Thymus (tissue), 14 donors: ENCODE measurements at places on chromosomes 7 and 10.

DNA sequence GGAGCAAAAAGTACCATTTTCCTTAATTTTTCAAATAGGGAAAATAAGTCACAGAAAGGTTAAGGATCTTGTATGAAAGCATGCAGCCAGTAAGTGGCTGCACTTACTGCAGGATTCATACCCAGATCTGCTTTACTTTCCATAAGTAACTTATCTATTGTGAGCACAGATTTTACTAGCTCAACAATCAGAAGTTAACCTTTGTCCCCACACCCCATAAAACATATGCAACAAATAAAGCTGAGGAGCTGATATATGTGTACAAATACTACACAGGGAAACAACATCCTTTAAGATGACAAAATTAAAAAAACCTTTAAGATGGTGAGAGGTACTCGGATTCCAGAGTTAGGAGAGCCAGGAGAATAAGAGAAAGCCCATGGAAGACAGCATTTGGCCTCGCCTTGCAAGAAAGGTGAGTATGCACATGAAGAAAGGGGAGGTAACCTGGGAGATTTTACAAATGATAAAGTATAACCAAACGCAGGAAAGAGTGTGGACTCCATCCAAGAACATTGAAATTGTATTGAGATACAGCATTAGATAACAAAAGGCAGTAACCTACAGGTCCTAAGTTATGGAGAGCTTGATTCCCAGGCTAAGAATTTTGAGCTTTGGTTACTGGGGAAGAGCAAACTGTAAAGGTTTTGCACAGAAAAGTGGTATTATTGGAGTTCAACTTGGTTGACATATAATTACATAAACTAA, 87.1 kb downstream of the ITGB8 start:
- H3K27me3 ChIP-seq = no peaks in the 10 kb centered on the region
- no peaks in the 10 kb centered on the region for H3K36me3 ChIP-seq
- DNase-seq = no peak
- no peak overlapping the region for H3K4me3 ChIP-seq
- H3K27ac ChIP-seq = no peak overlapping the region

DNA sequence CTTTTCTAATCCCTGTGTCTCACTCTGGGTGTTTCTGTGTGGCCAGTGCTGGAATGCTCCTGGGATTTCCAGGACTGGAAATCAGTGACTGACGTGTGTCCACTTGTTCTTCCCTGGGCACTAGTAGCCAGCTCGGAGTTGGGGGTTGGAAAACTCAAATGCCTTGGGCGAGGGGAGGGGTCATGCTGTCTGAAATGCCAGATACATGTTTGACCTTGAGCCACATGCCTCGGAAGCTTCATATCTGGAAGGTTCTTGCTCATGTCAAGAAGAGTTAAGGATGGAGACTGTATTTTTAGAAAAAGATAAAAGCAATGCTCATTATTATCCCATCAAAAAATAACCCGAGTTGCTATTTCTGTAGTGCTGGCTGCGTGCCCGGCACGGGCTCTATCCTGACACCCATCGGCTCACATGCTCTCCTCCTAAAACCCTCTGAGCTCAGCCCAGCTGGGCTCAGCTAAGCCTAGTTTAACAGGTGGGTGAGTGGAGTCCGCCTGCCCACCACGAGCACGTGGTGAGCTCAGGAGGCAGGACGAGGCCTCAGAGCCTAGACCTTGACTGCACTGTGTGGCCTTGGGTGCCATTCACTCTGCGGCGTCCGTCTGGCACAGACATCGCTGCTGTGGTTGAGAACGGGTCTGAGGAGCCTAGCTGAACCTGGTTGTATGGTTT, 6.4 kb downstream of the DPYSL4 start:
- peaks cover 9% of the 10 kb centered on the region for H3K27me3 ChIP-seq
- H3K36me3 ChIP-seq = no peaks in the 10 kb centered on the region
- DNase-seq = no peak
- H3K4me1 ChIP-seq = no peaks in the 10 kb centered on the region

DNA sequence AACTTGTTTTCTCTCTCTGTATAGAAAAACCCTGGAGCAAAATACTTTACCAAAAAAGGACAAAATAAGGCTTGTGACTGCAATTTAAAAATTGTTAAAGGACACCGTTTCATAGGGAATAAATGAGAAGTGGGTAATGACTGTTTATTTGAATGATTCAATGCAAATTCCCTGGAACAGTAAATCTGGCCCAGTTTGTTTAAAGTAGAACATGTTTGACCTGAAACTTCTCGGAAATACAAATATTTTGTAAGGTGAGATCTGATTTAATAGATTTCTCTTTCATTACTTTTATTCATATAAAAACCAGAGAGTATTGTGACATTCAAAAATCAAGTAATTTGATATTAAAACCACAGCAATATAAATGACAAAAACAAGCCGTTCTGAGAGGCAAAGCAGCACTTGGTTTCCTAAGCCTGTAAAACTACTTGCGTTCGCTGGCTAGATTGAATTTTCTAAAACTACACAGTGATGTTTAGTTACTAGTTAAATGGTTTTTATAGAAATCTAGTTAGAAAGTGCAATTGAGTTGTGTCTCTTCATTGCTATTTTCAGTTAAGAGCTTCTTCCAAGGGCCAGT, 76.8 kb upstream of the PITRM1 start:
- H3K36me3 ChIP-seq = no peaks in the 10 kb centered on the region
- H3K27me3 ChIP-seq = no peaks in the 10 kb centered on the region
- no peak overlapping the region for H3K27ac ChIP-seq
- DNase-seq = no peak
- H3K4me3 ChIP-seq = no peak overlapping the region

- DNase-seq = no peak
- H3K36me3 ChIP-seq = peaks cover 10% of the 10 kb centered on the region
- H3K4me1 ChIP-seq = no peaks in the 10 kb centered on the region
- no peaks in the 10 kb centered on the region for H3K27me3 ChIP-seq
These were observed 9.3 kb downstream of the CASP7 start for GRCh38 chr10:113689057-113689456.

GRCh38 chr10:118912961-118913600, 116.4 kb upstream of the NANOS1 start:
- no peaks in the 10 kb centered on the region for H3K36me3 ChIP-seq
- no peak overlapping the region for H3K27ac ChIP-seq
- no peak overlapping the region for H3K4me3 ChIP-seq
- DNase-seq = no peak

- H3K27ac ChIP-seq = no peak overlapping the region
- no peaks in the 10 kb centered on the region for H3K27me3 ChIP-seq
- H3K4me1 ChIP-seq = no peaks in the 10 kb centered on the region
- H3K4me3 ChIP-seq = no peak overlapping the region
- DNase-seq = no peak
These were observed 265.5 kb downstream of the SKAP2 start for GRCh38 chr7:26598867-26599266.

- peak overlapping the region; percentile 65 for H3K27ac ChIP-seq
- H3K4me1 ChIP-seq = no peaks in the 10 kb centered on the region
- peak; percentile 11 for DNase-seq
- no peaks in the 10 kb centered on the region for H3K36me3 ChIP-seq
- H3K4me3 ChIP-seq = no peak overlapping the region
These were observed 100.8 kb downstream of the PRTFDC1 start for GRCh38 chr10:24851629-24852028.

DNA sequence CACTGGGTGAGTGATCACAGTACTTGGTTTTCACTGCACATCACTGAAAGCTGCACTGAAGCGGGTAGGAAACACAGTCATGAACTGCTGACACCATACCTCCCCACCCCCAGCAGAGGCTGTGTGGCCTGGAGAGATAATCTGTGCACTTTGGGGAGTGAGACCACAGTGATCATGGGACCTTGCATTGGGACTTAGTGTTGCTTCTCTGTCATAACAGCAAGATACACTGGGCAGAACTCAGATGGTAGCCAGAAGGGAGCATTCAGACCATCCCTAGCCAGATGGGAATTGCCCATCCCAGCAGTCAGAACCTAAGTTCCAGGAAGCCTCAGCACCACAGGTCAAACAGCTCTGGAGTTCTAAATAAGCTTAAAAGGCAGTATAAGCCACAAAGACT, 346.4 kb upstream of the TMEM229A start:
- H3K4me1 ChIP-seq = no peaks in the 10 kb centered on the region
- no peaks in the 10 kb centered on the region for H3K27me3 ChIP-seq
- H3K4me3 ChIP-seq = no peak overlapping the region

DNA sequence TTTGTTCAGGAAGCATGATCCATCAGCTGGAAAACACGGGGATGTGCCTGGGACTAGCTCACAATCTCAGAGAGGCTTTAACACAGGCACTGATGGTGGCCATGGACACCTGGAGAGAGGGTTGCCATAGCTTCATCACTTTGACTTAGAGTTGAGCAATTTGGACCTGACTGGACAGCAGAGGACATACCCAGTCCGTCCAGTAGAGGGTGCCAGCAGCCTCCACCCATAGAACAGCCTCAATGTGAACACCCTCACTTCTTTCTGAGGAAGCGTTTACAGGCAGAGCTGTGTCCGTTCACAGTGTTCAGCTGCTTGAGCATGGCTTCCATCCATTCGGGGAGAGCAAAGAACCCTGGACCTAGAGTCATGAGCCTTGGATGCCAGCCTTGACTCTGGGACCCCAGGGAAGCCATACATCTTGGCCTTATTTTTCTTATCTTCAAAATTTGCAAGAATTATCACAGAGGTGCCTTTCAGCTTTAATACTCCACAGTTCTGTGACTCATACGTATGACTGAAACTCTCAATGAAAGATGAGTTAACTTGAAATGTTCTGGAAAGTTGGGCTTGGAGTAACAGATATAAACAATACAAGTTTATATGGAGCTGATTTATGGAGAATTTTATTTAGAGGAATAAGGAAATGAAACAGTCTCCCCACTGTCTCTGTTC, 302.9 kb upstream of the PODXL start:
- no peak overlapping the region for H3K27ac ChIP-seq
- peak; percentile 38 for DNase-seq
- no peaks in the 10 kb centered on the region for H3K4me1 ChIP-seq
- H3K27me3 ChIP-seq = peaks cover 2% of the 10 kb centered on the region
- H3K4me3 ChIP-seq = no peak overlapping the region

DNA sequence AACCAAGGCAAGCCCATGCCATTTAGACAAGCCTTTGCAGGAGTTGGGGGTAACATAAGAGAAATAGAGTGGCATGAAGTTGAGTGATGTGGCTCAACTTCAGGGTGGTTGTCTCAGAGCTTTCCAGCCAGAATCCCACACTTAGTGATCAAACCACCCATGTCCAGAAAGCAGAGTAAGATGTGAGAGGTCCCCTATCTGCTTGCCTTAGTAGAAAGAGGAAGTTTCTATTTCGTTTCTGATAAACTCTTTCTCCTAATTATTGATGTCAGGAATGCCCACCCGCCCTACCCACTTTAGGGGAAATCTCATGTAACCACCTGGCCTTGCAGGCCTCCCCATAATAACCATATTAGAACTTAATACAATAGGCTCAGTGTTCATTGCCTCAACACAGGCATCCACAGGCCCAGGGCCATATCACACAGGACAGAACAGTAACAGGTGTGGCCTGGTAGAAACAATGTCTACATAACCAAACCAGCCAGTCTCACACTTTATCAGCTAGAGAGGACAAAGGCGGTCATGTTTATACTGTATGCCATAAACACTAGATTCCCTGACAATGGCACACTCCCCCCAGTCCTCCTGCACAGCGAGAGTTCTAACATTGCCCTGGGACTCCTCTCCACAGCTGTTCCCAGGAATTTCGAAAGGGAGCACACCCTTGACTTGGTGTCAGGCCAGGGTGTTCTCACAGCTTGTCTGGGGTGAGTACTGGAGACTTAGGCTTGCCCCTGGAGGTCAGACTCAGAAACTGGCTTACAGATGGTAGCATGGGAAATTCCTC, 364.4 kb downstream of the CXCL12 start:
- H3K4me3 ChIP-seq = no peak overlapping the region
- H3K27ac ChIP-seq = no peak overlapping the region
- no peaks in the 10 kb centered on the region for H3K4me1 ChIP-seq
- H3K36me3 ChIP-seq = no peaks in the 10 kb centered on the region

DNA sequence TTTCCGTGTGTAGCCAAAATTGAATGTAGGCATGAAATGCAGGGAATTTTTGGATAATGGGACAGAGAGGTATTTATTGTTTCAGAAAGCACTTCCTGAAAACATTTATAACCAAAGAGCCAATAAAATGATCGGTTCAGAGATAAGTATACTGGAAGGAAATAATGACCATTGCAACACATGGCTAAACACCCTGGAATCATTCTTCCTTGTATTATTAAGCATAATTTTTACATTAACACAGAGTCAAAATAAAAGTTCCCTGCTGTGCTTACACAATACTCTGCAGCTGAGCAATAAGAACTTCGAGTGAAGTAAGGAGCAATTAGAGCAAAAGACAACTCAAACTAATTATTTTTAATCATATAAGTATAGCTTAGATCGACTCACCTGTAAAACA, 648.3 kb downstream of the TNS3 start:
- DNase-seq = no peak
- H3K4me3 ChIP-seq = no peak overlapping the region
- no peaks in the 10 kb centered on the region for H3K36me3 ChIP-seq
- no peaks in the 10 kb centered on the region for H3K4me1 ChIP-seq

DNA sequence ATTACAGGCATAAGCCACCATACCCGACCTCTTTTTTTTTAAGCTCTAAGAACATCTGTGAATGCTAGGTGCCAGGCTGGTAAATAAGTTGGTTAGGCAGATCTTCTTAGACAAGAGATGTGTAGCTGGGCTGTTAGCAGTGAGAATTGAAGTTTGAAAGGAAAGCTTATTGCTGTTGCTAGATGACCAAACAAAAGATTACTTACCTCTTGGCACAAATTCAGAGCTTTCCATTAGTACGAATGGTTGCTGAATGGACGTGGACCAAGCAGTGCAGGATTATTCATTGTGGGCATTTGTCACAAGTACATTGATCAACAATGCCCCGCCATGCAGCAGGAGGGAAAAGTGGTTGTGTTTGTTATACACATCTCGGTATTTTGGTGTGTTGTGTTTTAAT, 131.2 kb downstream of the GFRA1 start:
- peaks cover 5% of the 10 kb centered on the region for H3K4me1 ChIP-seq
- no peaks in the 10 kb centered on the region for H3K27me3 ChIP-seq
- no peaks in the 10 kb centered on the region for H3K36me3 ChIP-seq
- H3K4me3 ChIP-seq = no peak overlapping the region
- no peak overlapping the region for H3K27ac ChIP-seq

DNA sequence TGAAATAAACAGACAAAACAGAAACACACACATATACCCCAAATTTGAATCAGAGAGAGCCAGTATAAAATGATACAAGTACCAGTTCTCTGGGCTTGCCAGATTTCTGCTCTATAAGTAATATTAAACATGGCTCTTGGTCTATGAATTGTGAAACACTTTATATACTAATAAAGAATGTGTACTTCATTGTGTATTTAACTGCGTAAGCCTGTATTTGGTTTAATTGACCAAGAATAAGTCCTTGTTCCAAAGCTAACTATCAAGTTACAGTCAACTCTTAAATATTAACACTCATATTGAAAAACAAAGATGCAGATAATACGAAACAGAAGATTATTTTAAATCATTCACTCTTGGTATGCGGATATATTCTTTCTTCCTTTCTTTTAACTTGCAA, 8.7 kb downstream of the FGFR2 start:
- peaks cover 12% of the 10 kb centered on the region for H3K27me3 ChIP-seq
- no peaks in the 10 kb centered on the region for H3K4me1 ChIP-seq
- no peak for DNase-seq
- H3K36me3 ChIP-seq = no peaks in the 10 kb centered on the region
